ENCODE measurements at places on chromosomes 6 and 20. TPM values are rescaled to one million over a fixed set of nuclear protein-coding genes. Genes with fewer than 3 reads are reported as not detected.

The HLA-DOA gene
- polyA plus RNA-seq = not detected

The NQO2 gene
- 42.5 TPM for polyA plus RNA-seq

The MEP1A gene
- not detected for polyA plus RNA-seq

The SFT2D1 gene
- polyA plus RNA-seq = 42.1 TPM

The PAK5 gene
- not detected for polyA plus RNA-seq

The KIF13A gene
- 22.5 TPM for polyA plus RNA-seq

The PPIL6 gene
- 0.07 TPM for polyA plus RNA-seq

The PI16 gene
- 0.20 TPM for polyA plus RNA-seq

The LY6G5B gene
- 13.6 TPM for polyA plus RNA-seq

The SOX12 gene
- 6.4 TPM for polyA plus RNA-seq

The DEFB124 gene
- polyA plus RNA-seq = not detected

The CRIP3 gene
- polyA plus RNA-seq = not detected

The NKAIN4 gene
- not detected for polyA plus RNA-seq

The ACTL10 gene
- 0.43 TPM for polyA plus RNA-seq

The DEFB110 gene
- polyA plus RNA-seq = not detected

The LST1 gene
- polyA plus RNA-seq = not detected

The DOK5 gene
- 2.8 TPM for polyA plus RNA-seq

The UQCC2 gene
- polyA plus RNA-seq = 44.5 TPM

The ADAM33 gene
- 1.7 TPM for polyA plus RNA-seq

The ZNF318 gene
- polyA plus RNA-seq = 6.6 TPM

The RAMACL gene
- 0.17 TPM for polyA plus RNA-seq

The EBF4 gene
- polyA plus RNA-seq = 1.0 TPM

The OTOR gene
- not detected for polyA plus RNA-seq

The APOBEC2 gene
- polyA plus RNA-seq = not detected

The TAF4 gene
- polyA plus RNA-seq = 4.9 TPM

The ARMC2 gene
- polyA plus RNA-seq = 3.9 TPM

The MYMX gene
- not detected for polyA plus RNA-seq

The CAGE1 gene
- polyA plus RNA-seq = not detected

The EEF1A2 gene
- polyA plus RNA-seq = 3.2 TPM

The GLP1R gene
- not detected for polyA plus RNA-seq

The MATN4 gene
- polyA plus RNA-seq = 0.13 TPM

The COQ3 gene
- polyA plus RNA-seq = 7.1 TPM
